ENCODE measurements at places on chromosomes 4 and X. TPM values are rescaled to one million over a fixed set of nuclear protein-coding genes. Genes with fewer than 3 reads are reported as not detected.

- H3K27ac ChIP-seq = no peak overlapping the region
- H3K27me3 ChIP-seq = peaks cover 10% of the 10 kb centered on the region
- DNase-seq = no peak
- no peaks in the 10 kb centered on the region for H3K36me3 ChIP-seq
- no peak overlapping the region for H3K4me3 ChIP-seq
Measured at GRCh38 chrX:38923451-38923969, 122.3 kb downstream of the MID1IP1 start.

DNA sequence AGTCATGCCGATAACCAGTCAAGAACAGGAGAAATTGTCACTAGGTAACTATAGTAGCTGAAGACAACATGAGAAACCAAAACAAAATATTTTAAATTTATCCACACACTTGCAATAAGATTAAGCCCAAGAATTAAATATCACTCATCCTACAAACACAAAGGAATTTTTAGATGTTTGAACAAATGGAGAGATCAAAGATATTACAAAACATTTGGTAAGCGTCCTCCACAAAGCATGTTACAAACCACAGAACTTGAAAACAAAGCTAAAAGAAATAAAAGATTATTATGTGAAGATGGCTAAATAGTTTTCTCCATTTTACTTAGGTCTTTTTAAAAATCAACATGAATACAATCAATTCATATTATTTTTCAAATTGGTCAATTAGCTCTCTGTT, 631.9 kb upstream of the INTU start:
- H3K36me3 ChIP-seq = no peaks in the 10 kb centered on the region
- DNase-seq = no peak
- no peaks in the 10 kb centered on the region for H3K4me1 ChIP-seq
- no peaks in the 10 kb centered on the region for H3K27me3 ChIP-seq
- no peak overlapping the region for H3K4me3 ChIP-seq
- H3K27ac ChIP-seq = no peak overlapping the region

- H3K36me3 ChIP-seq = no peaks in the 10 kb centered on the region
- H3K4me3 ChIP-seq = no peak overlapping the region
- peaks cover 6% of the 10 kb centered on the region for H3K4me1 ChIP-seq
- no peak overlapping the region for H3K27ac ChIP-seq
Measured at GRCh38 chrX:153482376-153483015, 12.1 kb upstream of the HAUS7 start.

- no peaks in the 10 kb centered on the region for H3K27me3 ChIP-seq
- no peak for DNase-seq
- no peak overlapping the region for H3K4me3 ChIP-seq
- no peaks in the 10 kb centered on the region for H3K36me3 ChIP-seq
Measured at GRCh38 chr4:25358515-25359275, 18.4 kb upstream of the ANAPC4 start.

GLRB gene
- polyA plus RNA-seq = 3.2 TPM

RTL3 gene
- 1.1 TPM for polyA plus RNA-seq

GRCh38 chrX:114532111-114532805, 51.6 kb upstream of the HTR2C start:
- DNase-seq = no peak
- no peaks in the 10 kb centered on the region for H3K36me3 ChIP-seq
- H3K27ac ChIP-seq = no peak overlapping the region
- H3K4me3 ChIP-seq = no peak overlapping the region
- no peaks in the 10 kb centered on the region for H3K4me1 ChIP-seq

GRCh38 chr4:8844976-8845690, 26.5 kb downstream of the HMX1 start:
- H3K36me3 ChIP-seq = no peaks in the 10 kb centered on the region
- no peak overlapping the region for H3K27ac ChIP-seq
- no peaks in the 10 kb centered on the region for H3K4me1 ChIP-seq
- peaks cover 2% of the 10 kb centered on the region for H3K27me3 ChIP-seq
- no peak for DNase-seq
- H3K4me3 ChIP-seq = no peak overlapping the region

DNA sequence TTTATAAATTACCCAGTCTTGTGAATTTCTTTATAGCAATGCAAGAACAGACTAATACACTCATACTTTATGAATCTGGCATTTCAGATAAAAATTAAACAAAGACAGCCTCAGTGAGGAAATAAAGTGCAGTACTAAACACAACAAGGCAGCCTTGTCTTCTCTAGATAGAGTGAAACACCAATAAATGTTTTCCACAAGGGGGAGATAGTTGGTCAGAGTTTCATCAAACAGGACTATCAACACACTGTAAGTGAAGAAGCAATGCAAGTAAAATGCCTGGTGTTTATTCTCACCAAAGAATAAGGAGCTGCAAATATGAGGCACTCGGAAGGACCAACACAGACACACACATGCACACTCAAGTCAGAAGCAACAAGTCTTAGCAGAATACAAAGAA, 62.8 kb downstream of the FAM9B start:
- H3K36me3 ChIP-seq = no peaks in the 10 kb centered on the region
- DNase-seq = peak; percentile 67
- no peak overlapping the region for H3K4me3 ChIP-seq
- no peaks in the 10 kb centered on the region for H3K27me3 ChIP-seq
- H3K4me1 ChIP-seq = no peaks in the 10 kb centered on the region
- no peak overlapping the region for H3K27ac ChIP-seq

DNA sequence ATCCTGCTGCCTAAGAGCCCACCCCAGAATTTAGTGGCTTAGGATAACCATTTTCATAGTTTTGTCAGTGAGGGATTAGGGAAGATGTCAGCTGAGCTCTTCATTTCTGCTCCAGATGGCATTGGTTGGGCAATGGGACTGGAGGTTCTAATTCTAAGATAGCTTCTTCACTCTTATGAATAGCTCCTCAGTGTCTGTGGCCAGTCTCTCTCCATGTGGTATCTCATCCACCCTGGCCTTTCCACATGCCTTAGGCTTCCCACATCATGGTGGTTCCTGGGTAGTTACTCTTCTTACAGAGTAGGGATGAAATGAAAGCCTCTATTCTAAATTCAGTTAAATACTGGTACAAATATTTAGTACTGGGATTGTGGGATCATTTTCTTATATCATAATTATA, 31.3 kb downstream of the REPS2 start:
- no peaks in the 10 kb centered on the region for H3K36me3 ChIP-seq
- no peaks in the 10 kb centered on the region for H3K4me1 ChIP-seq
- H3K27me3 ChIP-seq = peaks cover 4% of the 10 kb centered on the region
- no peak overlapping the region for H3K4me3 ChIP-seq

GRCh38 chrX:17627026-17627425, 110.3 kb upstream of the SCML1 start:
- no peak for DNase-seq
- no peak overlapping the region for H3K4me3 ChIP-seq
- no peak overlapping the region for H3K27ac ChIP-seq
- H3K4me1 ChIP-seq = no peaks in the 10 kb centered on the region
- no peaks in the 10 kb centered on the region for H3K36me3 ChIP-seq

TBX22 gene
- not detected for polyA plus RNA-seq

DNA sequence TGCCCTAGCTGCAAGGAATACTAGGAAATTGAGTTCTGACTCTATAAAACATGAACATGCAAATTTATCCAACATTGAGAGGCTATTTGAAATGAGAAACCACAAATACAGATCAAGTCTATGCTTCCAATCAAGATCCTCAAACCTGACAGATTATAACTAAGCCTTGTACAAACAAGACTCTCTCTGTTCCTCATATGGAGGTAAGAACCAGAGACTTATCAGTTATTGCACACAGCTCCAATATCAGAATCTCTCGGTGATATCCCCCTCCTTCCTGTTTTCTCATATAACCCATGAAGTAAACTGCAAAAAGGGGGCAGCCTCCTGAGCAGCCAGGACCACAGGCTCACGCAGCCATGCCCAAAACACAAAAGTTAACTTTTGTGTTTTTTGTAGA, 36.5 kb downstream of the FBXW7 start:
- no peak overlapping the region for H3K27ac ChIP-seq
- no peaks in the 10 kb centered on the region for H3K27me3 ChIP-seq
- H3K4me3 ChIP-seq = no peak overlapping the region

XAGE5 gene
- not detected for polyA plus RNA-seq

DNA sequence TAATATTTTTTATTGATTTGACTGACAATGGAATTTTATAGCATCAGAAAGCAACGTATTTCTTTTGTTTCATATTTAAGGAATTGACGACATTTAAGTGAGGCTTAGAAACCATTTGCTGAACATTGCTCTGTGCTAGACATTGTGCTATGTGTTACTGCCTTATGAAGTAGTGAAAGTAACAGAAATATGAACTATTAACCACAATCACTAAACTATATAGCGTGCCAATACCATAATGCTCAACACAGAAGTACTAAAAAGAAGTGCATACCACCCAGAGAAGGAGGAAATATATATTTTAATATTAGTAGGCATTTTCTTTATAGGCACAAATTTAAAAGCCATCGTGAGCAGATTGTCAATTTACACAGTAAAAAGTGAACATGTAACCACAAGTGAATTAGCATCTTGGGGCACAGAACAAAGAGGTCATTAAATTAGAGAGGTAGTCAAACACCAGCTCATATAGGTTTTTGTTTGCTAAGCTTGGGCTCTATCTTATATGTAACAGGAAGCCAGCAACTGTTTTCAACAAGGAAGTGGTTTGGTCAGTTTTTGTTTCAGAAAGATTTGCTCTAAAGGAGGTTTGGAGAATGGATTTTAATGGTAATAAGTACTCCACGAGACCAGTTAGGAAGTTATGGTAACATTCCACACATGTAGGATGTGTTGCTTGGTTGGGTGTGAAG, 270.7 kb downstream of the GRXCR1 start:
- no peaks in the 10 kb centered on the region for H3K36me3 ChIP-seq
- H3K27ac ChIP-seq = no peak overlapping the region
- DNase-seq = no peak
- no peaks in the 10 kb centered on the region for H3K4me1 ChIP-seq

NSG1 gene
- polyA plus RNA-seq = 1.6 TPM

STPG2 gene
- not detected for polyA plus RNA-seq

- H3K27me3 ChIP-seq = no peaks in the 10 kb centered on the region
- H3K4me3 ChIP-seq = no peak overlapping the region
- peak overlapping the region; percentile 75 for H3K27ac ChIP-seq
- H3K4me1 ChIP-seq = peaks cover 2% of the 10 kb centered on the region
- H3K36me3 ChIP-seq = no peaks in the 10 kb centered on the region
Measured at GRCh38 chrX:12360383-12360782, 222.1 kb downstream of the FRMPD4 start.
